ENCODE measurements at places on chromosomes 6 and 20. TPM values are rescaled to one million over a fixed set of nuclear protein-coding genes. Genes with fewer than 3 reads are reported as not detected.

Gene RNASET2
- polyA plus RNA-seq: 26.8 TPM

Gene C6orf163
- 0.26 TPM for polyA plus RNA-seq

Gene SNRPB2
- polyA plus RNA-seq: 63.9 TPM

Gene COL21A1
- 67.0 TPM for polyA plus RNA-seq

Gene GGTLC1
- polyA plus RNA-seq: not detected

Gene TMEM239
- not detected for polyA plus RNA-seq

Gene PROKR2
- polyA plus RNA-seq: not detected

Gene TMEM200A
- 5.6 TPM for polyA plus RNA-seq

Gene STMND1
- polyA plus RNA-seq: not detected

Gene BPI
- polyA plus RNA-seq: 0.82 TPM

Gene KIF13A
- 52.6 TPM for polyA plus RNA-seq

Gene MROH8
- not detected for polyA plus RNA-seq

Gene CEBPB
- polyA plus RNA-seq: 15.8 TPM

Gene ARMH2
- not detected for polyA plus RNA-seq

Gene F13A1
- 16.8 TPM for polyA plus RNA-seq

Gene CST4
- polyA plus RNA-seq: not detected

Gene MUC21
- polyA plus RNA-seq: 0.75 TPM

Gene NAA20
- 56.0 TPM for polyA plus RNA-seq

Gene MEP1A
- 13.6 TPM for polyA plus RNA-seq

Data from aorta (tissue), 5 donors.